CD4-positive, alpha-beta T cell treated with Interleukin-4 for 4 hours (primary cell): ENCODE measurements at places on chromosomes 12 and 14.

DNA sequence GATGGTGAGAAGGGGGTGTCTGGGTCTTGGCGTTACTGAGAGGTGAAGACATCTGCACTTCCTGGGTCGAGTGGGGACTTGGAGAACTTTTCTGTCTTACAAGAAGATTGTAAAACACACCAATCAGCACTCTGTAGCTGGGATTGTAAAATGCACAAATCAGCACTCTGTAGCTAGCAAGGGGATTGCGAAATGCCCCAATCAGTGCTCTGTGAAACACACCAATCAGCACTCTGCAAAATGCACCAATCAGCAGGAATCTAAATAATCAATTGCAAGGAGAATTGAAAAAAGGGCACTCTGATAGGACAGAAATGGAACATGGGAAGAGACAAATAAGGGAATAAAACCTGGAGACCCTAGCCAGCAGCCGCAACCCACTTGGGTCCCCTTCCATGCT is 376.1 kb upstream of the SFSWAP start:
- DNase-seq = no peak

GRCh38 chr14:44897845-44898151 is 63.9 kb downstream of the KLHL28 start:
- no peak for DNase-seq

GRCh38 chr14:101962503-101962874 is 1.9 kb upstream of the DYNC1H1 start:
- DNase-seq = no peak

- no peak for DNase-seq
These were observed 12.4 kb upstream of the KCNK13 start for GRCh38 chr14:90049390-90049789.

DNA sequence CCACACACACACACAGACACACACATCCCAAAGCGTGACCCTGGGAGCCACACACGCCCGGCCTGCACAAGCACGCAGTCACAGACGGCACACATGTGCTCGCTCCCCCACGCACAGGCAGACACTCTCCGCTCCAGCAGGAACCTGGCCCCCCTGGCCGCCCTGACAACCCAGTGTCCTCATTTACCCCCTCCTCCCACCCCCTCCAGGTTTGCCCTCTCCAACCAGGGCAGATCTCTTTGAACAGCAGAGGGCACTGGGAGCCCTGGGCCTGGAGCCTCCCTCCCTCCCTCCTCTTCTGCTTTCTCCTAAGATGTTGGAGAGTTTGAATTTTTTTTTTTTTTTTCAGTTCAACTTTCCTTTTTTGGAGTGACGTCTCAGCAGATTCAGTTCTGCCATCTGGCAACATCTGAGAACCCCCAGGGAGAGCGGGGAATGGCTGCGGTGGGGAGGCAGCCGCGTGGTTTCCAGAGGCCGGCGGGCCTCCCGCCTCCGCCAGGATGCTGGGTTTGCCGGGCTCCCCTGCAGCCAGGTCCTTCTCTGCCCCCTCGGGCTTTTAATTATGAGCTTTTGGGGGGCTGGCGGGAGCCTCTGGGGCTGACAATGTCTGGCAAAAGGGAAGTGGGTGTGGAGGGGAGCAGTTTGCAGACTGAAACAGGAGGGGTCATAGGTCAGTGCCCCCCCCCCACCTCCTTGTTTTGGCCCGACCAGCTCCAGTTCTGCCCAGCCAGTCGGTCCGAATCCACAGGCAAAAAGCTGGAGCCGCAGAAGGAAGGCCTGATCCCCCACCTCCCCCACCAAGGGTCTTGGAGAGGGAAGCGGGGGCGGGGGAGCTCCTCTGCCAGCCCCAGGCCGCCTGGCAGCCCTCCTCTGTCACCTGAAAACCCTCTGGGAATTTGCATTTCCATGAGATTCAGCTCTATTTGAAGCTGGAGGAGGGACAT is 1.3 kb upstream of the NCOR2 start:
- no peak for DNase-seq

GRCh38 chr12:38528527-38528926 is 212.0 kb downstream of the ALG10B start:
- no peak for DNase-seq
